OCI-LY7 (cell line): ENCODE measurements at places on chromosomes 12 and 14. TPM values are rescaled to one million over a fixed set of nuclear protein-coding genes. Genes with fewer than 3 reads are reported as not detected.

- DNase-seq = no peak
Measured at GRCh38 chr14:69490219-69490918, 5.8 kb downstream of the PLEKHD1 start.

DNA sequence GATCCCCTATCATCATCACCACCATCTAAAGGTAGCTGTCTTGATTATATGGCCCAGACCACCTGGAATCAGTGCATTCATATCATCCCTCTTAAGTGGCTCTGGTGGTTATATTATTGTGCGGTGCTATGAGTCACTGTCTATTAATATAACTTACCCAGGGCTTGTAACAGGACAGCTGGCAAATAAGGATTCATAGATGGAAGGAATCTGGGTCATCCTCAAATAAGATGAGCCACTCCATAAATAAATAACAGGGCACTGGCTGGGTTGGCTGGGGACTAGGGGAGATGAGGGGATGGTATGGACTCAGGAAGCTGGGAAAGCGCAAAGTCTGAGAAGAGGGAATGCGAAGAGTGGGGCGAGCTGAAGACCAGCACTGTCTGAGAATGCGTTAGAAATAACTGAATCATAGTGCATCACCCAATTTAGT is 216.1 kb downstream of the NUAK1 start:
- no peak for DNase-seq

- no peak for DNase-seq
Measured at GRCh38 chr14:31530136-31530535, 31.1 kb upstream of the NUBPL start.

DNA sequence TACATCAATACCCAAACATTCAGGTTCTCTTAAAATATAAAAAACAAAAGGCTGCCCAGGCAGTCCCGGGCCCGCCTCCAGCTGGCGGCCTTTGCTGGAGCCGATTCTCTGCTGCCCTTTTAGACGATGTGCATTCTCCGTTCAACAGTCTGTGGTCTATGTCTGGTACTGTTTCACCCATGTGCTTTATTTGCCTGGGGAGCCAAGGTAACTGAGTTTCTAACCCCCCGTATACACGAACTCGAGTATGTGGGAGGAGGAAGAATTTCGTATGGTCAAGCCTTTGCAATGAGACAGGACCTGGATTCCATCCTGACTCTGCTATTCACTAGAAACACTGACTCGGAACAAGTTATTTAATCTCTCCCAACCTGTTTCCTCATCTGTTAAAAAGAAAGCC is 54.1 kb upstream of the GPR68 start:
- DNase-seq = no peak

GRCh38 chr12:110304061-110304551 is 23.1 kb downstream of the ATP2A2 start:
- no peak for DNase-seq

DNA sequence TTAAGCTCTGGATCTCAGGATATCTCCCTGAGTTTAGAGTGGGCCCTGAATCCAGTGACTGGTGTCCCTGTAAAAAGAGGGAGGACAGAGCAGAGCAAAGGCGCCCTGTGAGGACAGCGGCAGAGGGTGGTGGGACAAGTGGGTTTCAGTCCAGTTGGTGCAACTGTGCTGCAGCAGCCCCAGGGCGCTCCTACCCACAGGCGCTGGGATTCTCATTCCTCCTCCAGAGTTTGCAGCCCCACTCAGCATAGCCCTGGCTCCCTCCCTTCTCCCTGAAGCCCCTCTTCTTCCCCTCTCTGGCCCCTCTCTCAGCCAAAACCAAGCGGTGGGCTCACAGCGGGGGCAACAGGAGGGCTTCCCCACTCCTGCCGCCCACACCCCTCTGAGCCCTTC is 1.6 kb downstream of the TMEM179 start:
- DNase-seq = no peak

DNA sequence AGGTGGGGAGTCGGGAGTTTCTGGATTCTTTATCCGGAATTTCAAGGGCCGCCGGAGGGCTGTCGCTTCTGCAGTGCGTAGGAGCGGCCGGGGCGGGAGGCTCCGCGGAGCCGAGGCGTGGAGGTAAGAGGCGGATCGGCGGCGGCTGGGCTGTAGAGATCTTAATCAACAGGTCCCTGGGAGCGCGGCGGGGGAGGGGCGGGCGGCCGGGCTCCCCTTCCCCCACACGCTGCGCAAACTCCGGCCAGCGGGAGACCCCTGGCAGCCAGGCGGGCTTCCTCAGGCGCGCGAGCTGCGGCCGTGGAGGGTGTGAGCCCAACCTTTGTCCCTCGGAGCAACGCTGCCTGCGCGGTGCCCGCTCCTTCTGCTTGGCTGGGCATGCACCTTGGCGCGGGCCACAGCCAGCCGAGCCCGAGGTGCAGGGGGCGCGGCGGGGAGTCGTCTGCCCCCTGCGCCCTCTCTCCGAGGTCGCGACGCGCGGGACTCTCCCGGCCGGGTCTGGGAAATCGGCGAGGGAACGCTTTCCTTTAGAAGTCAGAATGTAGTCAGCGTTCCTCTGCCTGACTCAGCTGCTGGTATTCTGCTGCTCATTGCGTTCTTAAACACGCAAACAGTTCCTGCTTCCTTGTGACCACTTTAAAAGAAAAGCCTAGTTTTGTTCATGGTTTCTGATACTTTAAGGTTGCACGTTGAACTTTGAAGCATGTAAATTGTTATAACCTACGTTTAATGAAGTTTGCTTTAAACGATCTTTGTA is at the start of gene PALS1:
TSS of gene PALS1 (plus strand) at position 25 of the 757 bp plus-strand sequence. CDS start 37,736 bp downstream, outside the sequence.
- DNase-seq = peak; percentile 68

GRCh38 chr14:32633224-32633859 is 304.2 kb downstream of the AKAP6 start:
- no peak for DNase-seq

DNA sequence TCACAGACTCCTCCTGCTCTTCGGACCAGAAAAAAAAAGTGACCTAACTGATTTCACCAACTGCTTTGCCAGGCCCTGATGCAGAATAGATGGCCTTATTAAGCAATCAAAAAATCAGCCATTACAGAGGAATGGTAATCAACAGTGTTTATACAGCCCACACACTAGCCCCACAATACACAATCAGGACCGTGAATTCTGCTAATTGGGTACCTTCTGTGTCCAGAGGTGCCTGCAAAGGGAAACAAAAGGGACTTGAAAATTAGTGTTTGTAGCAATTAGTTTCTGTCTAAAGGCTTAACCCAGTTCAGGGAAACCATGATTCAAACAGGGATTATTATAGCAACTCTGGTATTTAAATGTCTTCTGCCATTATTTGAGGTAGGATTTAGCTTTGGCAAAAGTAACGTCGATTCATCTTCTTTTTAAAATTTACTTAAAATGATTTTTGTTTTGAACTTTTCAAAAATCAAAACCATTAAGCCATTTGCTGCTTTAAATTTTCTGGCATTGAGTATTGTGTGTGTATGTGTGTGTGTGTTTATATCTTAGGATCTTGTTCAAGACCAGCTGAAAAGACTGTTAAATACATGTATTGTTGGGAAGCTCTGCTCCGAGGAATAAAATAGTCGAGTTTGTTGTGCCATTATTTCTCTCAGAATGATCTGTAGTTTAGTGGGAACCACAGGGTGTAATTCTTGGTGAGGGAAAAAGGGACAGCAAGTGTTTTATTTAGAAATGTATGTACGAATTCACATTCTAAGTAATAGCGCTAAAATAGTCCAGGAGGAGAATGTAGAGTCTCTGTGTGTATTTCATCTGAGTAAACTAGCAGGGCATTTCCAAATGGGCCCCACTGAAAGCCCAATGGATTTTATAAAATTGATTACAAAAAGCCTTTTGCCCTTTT is 156.1 kb downstream of the PTCSC3 start:
- no peak for DNase-seq

DNA sequence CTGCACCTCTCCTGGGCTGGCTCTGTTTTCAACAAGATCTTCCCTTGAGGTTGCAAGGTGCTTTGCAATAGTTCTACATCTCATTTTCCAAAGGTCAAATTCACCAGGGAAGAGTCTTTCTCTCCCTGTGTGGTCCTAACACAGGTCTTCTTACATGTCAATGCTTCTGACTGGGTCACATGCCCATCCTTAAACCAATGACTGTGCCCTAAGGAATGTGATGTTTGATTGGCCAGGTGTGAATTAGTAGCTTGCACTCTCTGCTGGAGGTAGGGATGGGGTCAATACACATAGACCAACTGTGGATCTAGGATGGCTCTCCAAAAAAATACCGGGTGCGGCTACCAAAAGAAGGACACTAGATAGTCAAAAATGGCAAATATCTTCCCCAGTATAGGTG is 19.9 kb upstream of the KCNK10 start:
- DNase-seq = no peak

- DNase-seq = no peak
Measured at GRCh38 chr12:60225216-60226000, 629.6 kb downstream of the SLC16A7 start.

- DNase-seq = peak; percentile 19
Measured at GRCh38 chr12:92185052-92185451, 39.4 kb upstream of the BTG1 start.

- DNase-seq = no peak
Measured at GRCh38 chr14:67358924-67359774, 455 bp downstream of the ATP6V1D start.

- DNase-seq = no peak
Measured at GRCh38 chr14:101535701-101536207, 25.5 kb upstream of the DIO3 start.

GRCh38 chr12:112198120-112198733 is 72.9 kb downstream of the TRAFD1 start:
- peak; percentile 73 for DNase-seq

- no peak for DNase-seq
Measured at GRCh38 chr14:24053548-24054323, 1.9 kb downstream of the CARMIL3 start.

DNA sequence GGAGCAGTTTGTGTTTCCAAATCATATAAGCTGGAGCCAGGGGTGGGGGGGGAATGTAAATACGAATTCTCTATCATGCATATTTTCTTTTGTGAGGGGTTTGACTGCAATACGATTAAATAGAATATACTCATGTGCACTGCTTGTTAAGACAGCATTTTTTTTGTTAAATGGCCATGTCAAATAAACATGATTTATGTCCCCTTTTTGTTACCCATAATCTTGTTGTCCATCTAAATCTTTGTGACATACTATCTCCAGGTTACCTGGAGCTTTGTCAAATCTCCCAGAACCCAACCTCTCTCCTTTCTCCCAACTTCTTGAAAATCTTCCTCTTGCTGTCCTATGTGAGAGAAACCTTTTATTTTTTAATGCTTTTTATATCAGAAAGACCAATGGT is 233.1 kb downstream of the SLC25A21 start:
- DNase-seq = no peak

GRCh38 chr12:110093631-110094311 is 30.4 kb upstream of the IFT81 start:
- DNase-seq = no peak

Gene EXOC5
- total RNA-seq = 69.4 and 73.6 TPM in 2 replicates

Gene TPPP2
- total RNA-seq = not detected in 2 replicates

Gene RTL1
- not detected in 2 replicates for total RNA-seq

Gene A2ML1
- total RNA-seq = not detected in 2 replicates

Gene C3AR1
- total RNA-seq = not detected in 2 replicates

Gene CLEC14A
- not detected in 2 replicates for total RNA-seq

Gene TEX22
- 9.2 and 12.2 TPM in 2 replicates for total RNA-seq

Gene FLRT2
- total RNA-seq = not detected in 2 replicates

Gene FGF6
- not detected in 2 replicates for total RNA-seq

Gene ESR2
- total RNA-seq = 30.4 and 37.7 TPM in 2 replicates

Gene FANCM
- total RNA-seq = 24.0 and 27.7 TPM in 2 replicates
